ENCODE measurements at places on chromosomes 2 and 18.

DNA sequence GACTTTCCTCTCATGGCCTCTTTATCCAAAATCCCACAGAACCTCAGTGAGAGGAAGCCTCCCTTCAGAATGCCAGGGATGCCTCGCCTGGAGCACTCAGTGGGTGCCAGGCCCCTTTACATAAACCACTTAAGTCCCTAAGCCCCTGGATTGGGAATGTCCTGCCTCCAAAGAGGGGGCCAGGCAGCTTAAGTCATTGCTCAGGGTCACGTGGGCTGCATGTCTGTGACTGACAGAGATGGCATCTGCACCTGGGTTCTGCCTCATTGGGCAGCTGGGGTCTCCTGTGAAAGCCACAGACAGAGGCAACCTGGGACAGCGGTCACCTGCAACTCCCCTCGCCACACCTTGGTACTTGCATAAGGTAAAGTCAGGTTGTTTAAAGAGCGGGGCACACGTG, 93.5 kb downstream of the MYT1L start:
- no peak for DNase-seq

GRCh38 chr2:96770442-96771202, 9.9 kb downstream of the CNNM4 start:
- no peak for DNase-seq

DNA sequence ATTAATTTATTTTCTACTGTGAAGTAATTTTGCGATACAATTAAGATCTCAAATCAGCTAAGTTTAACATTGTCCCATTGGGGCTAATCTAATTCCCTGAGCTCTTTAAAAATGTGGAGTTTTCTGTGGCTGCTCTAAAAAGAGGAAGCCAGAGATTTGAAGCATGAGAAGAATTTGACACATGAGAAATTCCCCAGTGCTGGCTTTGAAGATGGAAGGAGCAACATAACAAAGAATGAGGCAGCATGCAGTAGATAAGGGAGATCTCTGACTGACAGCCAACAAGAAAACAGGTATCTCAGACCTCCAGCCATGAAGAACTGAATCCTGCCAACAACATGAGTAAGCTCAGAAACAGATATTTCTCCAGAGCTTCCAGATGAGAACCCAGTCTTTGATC, 308.4 kb downstream of the ZNF804A start:
- DNase-seq = no peak

DNA sequence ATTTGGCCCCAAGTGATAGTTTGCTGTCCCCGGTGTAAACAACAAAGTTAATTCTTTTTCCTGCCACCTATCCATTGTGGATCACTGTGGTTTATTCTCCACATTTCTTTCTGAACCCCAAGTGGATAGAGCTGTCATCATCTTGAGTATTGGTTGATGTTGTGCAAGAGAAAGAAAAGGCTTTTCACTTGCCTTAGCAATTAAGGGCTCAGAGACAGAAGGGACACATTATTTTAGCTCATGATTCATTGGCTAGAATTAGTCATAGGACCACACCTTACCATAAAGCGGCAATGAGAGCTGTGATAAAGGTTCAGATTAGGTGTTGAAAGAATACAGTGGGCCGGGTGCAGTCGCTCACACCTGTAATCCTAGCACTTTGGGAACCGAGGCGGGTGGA, 442.1 kb upstream of the DCC start:
- no peak for DNase-seq

DNA sequence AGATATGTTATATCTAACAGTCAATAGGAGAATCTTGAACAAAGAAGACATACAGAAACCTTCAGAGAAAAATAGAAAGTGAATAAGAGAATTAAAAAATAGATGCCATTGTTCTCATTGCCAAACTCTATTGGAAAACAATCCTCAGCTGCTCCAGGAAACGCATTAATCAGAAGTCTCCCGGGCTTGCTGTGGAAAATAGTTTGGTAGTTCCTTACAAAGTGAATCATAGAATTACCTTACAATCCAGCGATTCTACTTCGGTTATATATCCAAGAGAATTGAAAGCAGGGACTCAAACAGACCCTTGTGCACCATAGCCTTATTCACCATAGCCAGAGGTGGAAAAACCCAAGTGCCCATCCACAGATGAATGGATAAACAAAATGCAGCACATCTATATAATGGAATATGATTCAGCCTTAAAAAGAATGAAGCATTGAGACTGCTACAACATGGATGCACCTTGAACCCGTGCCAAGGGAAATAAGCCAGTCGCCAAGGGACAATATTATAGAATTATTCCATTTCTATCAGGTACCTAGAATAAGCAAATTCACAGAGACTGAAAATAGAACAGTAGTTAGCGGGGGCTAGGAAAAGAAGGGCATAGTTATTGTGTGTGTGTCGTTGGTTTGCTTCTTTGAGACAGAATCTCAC, 21.9 kb upstream of the CHRNA1 start:
- DNase-seq = no peak

- DNase-seq = no peak
Observed at GRCh38 chr2:20698916-20699613, 32.1 kb downstream of the GDF7 start.

GRCh38 chr18:9365406-9365805, 30.8 kb downstream of the TWSG1 start:
- DNase-seq = no peak

- no peak for DNase-seq
Observed at GRCh38 chr18:40375837-40376236, 1579.2 kb upstream of the PIK3C3 start.

DNA sequence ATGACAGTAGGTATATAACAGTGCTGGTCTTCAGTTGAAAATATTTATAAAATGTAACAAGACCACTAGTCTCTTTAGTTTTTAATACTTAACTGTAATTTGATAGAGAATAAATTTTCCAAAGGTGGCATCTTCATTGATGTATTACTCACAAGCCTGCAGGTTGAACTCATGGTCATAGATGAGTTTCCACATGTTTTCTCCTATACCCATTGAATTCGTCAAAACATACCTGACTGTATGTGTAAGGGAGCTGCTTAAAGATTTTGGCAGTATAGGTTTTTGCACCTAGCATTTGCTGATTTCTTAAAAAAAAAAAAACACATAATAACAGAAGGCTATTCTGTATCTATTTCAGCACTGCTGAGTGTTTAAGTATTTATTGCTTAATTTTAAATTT, 112.9 kb downstream of the FMNL2 start:
- DNase-seq = no peak

DNA sequence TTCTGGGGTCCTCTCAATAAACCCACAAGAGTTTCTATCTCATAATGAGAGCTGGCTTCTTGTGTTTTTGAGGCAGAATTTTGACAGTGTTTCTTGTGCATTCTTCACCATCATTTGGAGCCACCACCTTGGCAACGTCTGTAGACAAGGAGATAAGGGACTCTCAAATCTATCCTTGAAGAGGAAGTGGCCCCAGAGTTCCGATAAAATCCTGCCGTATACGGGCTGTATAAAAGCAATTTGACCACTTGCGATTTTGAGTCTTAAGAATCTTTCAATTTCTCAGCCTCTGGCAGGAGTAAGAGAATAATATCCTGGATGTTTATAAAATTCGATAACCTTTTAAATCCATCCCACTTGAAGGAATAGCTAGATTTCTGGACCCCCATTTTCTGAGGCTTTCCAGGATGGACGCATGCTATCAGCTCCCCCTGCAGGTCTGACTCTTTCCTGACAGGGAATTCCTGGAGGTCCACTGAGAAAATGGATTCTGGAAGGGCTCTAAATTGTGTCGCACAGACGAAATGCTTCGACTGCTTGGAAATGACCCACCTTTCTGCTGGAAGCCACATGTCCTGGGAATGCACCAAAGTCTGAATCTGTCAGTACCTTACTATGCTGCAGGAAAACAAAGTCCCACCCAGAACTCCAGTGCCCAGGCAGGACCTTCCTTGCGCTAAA, 54.1 kb downstream of the E2F6 start:
- DNase-seq = no peak

DNA sequence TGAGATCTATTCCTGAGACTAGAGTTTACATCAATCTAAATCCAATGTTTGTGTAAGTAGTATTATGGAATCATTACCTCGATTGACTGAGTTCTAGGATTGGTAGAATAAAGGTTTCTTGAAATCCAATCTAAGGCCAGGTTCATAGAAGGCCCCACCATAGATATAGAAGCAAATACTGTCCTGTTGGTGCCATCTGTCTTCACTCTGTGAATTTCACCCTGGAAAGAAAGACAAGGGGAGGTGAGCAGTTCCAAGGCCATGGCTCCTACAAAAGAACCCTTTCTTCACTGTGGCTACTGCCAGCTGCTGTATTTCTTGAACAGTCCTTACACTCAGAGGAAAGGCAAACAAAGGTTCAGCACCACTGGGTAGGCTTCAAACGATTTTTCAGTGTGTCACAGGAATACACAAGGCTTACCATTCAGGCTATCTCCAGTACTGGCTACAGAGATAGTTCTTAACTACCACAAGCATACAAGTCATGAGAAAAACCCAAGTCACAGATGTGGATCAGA, 137.0 kb downstream of the LRP2 start:
- no peak for DNase-seq

GRCh38 chr2:168964251-168964807, 63.2 kb downstream of the G6PC2 start:
- no peak for DNase-seq

DNA sequence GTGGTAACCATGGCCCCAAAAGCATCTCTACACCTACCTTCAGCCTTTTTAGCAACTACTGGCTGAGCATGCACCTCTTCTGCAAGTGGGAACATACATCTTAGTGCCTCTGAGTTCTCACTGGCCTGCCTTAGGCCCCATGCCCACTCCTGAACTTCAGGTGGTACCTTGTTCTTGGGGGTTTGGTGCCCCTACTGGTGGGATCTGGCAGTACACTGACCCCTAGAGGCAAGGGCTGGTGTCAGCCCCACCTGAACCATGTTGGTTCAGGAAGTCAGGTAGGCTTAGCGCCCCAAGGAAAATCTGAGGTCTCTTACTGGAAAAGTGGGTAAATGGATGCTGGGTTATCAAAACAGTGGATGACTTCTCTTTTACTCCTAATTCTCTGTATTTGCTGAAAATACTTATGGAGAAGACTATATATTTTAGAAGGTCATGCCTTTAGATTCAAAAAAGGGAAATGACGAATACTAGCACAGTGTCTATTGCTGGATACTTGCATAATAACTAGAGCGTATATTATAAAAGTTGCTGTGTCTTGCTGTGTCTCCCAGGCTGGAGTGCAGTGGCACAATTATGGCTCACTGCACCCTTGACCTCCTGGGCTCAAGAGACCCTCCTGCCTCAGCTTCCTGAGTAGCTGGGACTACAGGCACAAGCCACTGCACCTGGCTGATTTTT, 84.6 kb downstream of the RAB31 start:
- no peak for DNase-seq

DNA sequence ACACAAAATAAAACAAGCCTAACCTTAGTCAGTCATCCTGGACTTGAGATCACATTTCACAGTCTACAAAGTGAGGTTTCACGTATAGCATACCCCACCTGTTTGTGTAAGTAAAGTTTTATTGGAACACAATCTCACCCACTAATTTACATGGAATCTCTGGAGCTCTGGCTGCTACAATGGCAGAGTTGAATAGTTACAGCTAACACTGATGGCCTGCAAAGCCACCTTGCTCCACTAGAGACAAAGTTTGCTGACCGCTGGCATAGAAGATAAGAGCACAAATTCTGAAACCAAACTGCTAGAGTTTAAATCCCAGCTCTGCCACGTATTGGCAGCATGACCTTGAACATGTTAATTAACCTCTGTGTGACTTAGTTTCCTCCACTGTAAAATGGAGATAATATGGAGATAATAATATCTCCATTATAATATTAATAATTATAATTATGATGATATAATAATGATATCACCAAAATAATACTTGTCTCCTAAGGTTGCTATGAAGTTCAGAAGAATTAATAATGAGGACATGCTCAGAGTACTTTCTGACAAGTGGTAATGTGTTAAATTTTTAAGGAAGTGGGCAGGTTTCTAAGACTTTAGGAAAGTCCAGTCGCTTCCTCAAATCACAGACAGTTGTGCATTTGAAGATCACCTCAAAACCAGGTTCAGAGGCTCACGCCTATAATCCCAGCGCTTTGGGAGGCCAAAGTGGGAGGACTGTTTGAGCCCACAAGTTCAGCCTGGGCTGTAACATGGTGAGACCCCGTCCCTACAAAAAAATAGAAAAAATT, 204.6 kb downstream of the SH3RF3 start:
- DNase-seq = no peak

DNA sequence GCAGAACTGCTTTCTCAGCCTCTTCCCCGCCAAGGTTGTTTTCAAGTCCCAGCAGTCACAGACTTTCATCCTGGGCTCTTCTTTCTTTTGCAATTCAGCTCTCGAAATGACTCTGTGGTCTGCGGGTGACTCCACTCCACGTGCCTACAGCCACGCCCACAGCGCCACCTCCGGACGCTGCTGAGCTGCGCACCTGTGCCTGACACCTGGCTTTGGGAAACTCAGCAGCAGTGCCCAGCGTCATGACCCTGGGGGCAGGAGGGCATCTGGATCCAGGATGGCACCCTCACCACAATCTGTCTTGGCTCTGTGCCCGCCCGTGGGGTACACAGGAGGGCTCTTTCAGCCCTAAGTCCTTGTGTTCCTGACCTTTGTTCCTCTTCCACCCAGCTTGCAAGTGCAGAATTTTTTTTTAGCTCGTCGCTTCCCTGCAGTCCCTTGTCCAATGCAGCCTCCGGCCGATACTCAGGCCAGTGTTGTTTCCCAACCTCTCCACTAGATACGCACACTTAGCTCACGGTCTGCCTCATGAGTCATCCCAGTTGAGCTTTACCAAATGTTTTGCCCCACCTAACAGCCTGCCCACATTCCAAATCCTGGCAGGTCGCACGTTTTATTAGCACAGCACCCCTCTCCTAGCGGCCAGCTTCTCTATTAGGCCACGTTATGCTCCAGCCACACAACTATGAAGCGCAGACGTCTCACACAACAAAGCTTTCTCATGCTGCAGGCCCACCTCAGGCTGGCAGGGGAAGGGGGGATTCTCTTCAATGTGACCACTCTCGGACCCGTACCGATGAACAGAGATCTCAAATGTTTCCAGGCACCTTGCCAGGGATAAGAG, 6.5 kb upstream of the CAPN10 start:
- DNase-seq = no peak

GRCh38 chr2:241903121-241904010, 33.8 kb downstream of the RTP5 start:
- DNase-seq = no peak
